ENCODE measurements at places on chromosomes 16 and 17.

DNA sequence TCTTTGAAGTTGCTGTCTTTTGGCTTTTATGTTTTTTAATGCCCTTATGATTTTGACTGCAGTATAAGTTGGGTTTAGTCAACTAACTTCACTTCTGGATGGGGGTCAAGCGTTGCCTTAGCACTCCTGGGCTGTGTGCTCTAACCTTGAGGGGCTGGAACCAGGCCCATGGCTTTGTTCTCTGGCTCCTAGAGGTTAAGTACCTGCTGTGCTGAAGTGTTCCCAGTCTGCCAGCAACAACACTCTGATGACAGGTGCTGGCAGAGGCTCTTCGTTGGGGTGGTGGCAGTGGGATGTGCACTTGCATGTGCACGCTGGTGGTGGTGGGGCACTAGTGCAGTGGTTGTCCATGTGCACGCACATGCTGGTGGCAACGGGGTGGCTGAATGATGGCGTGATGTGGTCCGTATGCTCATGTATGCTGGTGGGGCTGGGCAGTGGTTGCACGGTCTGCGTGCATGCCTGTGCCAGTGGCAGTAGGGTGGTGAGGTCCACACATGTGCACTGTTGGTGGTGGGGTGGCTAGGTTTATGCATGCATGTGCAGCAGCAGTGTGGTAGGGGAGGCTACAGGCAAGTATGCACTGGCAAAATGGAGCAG lies 447.8 kb upstream of the GOT2 start:
- no peak for DNase-seq

DNA sequence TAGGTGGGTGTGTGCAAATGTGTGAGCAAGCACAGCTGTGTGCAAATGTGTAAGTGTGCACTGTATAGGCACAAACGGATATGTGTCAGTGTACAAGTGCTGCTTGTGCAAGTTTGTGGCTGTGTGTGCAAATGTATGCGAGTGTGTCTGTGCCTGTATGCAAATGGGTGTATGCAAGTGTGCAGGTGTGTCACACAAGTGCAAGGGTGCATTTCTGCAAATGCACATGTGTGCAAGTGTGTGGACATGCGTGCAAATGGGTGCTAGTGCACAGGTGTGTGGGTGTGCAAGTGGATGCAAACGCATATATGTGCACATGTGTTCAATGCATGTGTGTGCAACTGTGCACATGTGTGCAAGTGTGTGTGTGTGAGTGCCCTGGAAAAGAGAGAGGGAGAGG lies 76.5 kb upstream of the TNRC6C start:
- DNase-seq = no peak

DNA sequence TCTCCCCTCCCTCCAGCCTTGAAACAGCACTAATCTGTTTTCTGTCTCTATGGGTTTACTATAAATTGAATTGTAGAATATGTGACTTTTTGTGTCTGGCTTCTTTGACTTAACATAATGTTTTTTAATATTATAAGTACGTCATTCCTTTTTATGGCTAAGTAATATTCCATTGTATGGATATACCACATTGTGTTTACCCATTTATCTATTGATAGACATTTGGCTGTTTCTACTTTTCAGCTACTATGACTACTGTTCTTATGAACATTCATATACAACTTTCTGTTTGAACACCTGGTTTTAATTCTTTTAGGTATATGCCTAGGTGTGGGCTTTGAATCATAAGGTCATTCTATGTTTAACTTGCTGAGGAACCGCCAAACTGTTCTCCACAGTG lies 961.9 kb downstream of the CDH8 start:
- no peak for DNase-seq

DNA sequence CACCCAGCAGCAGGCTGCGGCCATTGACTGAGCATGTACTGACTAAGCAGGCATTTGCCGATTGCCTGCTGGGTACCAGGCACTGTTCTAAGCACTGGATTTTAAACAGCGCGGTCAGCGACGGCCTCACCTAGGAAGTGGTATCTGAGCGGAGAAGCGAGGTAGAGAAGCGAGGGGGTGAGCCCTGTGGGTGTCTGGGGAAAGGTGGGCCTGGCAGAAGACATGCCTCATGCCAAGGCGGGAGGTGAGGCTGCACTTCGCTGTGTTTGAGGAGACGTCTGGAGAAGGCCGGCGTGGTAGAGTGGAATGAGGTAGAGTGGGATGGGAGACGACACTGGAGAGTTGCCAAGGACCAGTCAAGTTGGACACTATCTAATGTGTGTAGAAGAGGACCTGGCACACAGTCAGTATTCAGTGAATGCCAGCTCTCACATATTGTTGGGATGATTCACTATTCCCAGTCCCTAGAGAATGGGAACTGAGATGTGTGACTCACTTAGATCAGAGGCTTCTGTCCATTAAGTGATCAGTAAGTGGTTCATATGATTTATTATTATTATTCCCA lies 14.4 kb downstream of the SYCE1L start:
- DNase-seq = no peak

DNA sequence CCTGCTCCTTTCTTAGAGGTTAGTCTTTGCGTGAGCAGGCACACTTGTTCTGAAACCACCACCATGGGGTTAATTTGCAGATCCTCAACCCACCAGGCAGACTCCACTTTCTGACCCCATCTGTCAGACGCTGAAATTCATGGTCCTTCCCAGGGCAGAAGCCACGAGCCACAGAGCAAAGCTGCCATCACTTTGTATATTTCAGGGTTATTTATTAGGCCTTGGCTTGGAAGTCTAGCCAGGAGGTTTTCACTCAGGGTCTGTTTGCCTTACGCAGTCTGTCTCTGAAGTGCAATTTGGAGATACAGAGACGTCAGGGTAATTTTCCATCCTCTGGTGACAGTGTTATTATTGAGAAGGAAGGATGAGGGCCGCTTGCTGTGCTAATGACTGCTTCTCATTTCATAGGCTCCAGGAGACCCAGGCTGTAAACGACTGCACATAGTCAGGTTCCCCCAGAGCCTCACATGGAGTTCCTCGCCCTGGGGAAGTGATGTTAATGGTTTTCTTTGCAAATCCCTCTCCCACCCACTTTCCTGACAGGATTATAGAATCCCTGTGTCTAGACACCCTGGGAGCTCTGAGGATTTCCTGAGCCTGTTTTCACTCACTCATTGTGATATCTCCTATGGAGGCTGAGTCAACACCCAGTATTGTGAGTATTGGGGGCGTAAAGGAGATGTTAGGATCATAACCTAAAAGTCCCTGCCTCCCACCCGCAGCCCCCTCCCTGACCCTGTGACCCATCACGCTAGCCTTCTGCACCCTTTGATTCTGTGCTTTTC lies 269.0 kb downstream of the ABCC12 start:
- DNase-seq = no peak

GRCh38 chr17:45841883-45842525 lies 2.7 kb upstream of the SPPL2C start:
- no peak for DNase-seq
